ENCODE measurements at places on chromosomes 11 and 22.

GRCh38 chr11:99333621-99334020 is 312.9 kb downstream of the CNTN5 start:
- no peak for DNase-seq

DNA sequence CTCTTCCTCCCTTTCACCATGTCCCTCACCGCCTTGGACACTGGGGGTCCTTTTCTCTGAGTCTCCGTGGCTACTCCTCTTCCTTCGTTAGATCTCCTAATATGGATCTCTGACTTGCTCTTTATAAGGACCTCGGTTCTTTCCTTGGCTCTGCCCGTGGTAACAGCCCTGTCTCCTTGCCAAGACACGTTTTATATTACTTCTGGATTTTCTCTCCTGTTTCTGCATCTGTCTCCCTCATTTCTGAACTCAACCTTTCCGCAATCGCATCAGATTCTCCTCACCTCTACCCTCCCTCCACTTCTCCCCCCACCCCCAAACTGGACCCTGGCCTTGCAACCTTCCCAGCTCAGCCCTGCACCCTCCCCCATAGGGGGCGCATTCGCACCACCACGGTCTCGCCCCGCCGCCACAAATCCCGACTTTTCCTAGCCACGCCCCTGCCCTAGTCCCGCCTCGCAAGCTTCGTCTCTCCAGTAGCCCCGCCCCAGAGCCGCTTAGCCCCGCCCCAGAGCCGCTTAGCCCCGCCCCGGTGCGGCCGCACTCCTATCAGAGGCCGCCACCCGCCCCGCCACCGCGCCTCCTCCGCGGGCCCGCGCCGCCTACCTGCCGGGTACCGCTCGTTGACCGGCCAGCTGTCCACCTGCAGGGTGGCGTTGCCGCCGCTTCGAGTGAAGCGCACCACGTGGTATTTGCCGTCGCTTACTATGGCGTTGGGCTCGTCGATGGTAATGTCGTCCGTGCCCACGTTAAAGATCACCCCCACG is 39.0 kb downstream of the SLC22A12 start:
- no peak for DNase-seq

- DNase-seq = peak; percentile 69
Observed at GRCh38 chr22:31292236-31292989, at the start of gene PIK3IP1. TSS of gene PIK3IP1 (minus strand) at chr22:31292488. CDS start at chr22:31292344, 144 bp downstream.

- no peak for DNase-seq
Observed at GRCh38 chr11:68128682-68129327, 7.6 kb upstream of the CHKA start.

DNA sequence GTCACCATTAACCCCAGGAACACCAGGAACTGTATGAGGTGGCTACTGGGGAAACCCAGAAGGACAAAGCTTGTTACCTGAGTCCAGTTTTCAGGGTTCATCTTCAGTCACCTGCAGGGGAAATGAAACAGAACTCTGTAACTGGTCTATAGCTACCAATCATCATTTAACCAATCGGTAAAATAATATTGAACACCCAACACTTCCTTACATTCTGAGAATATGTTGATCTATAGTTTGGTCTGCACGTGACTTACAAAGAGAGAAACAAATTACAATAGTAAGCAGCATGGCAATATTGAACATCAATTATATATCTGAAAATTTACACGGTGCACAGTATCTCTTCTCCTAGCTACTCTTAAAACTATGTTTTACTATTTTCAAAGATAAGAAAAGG is at the start of gene OR6T1:
OR6T1 (minus strand) TSS at position 101 of the 400 bp plus-strand sequence; CDS start at position 101, 0 bp downstream.
- DNase-seq = no peak

GRCh38 chr22:48431536-48432315 is 1395.9 kb downstream of the BRD1 start:
- no peak for DNase-seq

All from amygdala (tissue), 56 donors.